ENCODE measurements at places on chromosomes 2 and 18.

- DNase-seq: no peak
Observed at GRCh38 chr2:156955701-156956100, 301.8 kb upstream of the GALNT5 start.

GRCh38 chr18:58196881-58197872 is 153.2 kb downstream of the NEDD4L start:
- peak; percentile 62 for DNase-seq

DNA sequence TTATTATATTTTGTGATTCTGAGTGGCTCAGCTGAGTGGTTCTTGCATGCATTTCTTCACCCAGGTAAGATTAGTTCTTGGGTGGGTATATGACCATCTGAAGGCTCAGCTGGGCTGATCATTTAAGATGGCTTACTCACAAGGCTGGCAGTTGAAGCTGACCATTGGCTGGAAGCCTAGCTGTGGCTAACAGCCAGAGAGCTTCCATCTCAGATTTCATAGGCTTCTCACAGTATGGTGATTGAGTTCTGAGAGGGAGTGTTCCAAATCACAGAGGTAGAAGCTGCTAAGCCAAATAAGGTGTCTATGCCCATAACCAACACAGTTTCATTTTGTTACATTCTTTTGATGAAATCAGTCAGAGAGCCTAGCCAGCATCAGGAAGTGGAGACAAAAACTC is 117.4 kb upstream of the RPRM start:
- DNase-seq: no peak

DNA sequence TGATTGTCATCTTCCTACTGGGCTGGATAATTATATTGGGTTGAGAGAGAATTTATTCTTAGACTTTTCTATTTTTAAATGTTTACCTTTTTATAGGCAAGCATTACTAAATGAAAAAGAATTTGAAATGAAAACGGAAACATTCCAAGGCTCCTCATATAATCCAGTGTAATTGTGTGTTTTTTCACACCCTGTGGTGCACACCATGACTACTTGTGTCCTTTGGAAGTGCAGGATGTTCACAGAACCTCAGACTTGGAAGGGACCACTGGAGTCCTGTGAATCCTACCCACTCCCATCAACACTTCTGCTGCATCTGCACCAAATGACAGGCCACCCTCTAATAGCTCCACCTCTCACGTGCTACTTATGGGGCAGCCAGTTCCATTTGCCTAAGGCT is 48.0 kb downstream of the NAT8 start:
- DNase-seq: no peak

DNA sequence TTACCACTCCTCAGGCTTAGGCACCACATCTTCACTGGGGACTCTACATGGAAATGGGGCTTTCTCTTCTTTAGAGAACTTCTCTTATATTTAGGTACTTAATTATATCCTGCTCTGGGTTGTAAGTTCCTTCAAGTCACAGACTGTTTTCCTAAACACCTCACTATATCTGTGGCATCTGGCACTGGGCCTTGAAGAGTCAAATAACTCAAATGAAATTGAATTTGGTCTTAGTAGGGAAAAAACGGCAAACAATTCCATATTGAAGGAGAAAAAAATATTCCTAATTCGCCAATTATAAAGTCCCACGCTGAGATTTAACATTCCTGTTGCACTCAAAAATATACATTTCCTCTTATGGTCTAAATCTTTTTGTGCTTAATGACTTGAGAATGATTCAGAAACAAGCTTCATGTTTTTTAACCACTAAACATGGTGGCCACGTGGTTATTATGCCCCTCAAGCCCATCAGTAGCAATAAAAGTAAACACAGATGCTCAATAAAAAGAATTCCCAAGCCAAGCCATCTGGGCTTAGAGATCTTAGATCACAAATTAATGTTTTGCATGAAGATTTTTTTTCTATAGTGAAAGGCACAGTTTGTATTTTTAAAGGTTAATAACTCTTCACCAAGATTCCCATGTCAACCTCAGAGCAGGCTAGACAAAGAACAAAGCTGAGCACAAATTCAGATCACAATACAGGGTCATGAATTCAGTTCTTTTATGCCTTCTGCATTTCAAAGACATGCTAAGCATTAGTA is 105.5 kb upstream of the SYT4 start:
- DNase-seq: no peak

DNA sequence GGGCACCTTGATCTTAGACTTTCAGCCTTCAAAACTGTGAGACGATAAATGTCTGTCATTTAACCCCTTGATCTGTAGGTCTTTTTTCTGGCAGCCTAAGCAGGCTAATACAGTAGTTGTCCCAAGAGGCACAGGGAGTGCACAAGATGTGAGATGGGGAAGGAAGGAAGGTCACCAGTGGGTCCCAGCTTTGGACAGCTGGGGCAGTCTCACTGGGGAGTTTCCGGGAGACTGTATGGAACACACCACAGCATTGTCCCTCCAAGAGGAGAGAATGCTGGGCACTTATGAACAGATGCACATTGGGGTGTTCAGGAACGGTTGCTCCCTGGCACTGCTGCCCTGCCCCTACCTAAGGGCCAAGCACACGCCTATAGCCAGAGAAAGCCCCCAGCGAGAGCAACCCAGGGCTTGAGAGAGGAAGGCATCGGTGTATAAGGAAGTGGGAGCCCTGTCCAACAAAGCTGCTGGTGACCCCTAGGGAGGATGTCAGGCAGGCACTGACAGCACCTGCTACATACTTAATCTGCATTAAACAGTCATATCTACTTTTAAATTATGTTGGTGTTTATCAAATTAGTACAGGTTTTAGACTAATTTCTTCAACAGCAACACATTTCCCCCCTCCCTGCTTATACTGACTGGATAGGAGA is 11.6 kb upstream of the NCK2 start:
- DNase-seq: no peak

- DNase-seq: no peak
Observed at GRCh38 chr2:197784956-197785941, at the start of gene BOLL. Gene BOLL (minus strand): TSS chr2:197785319. CDS start chr2:197781850, 3,469 bp downstream.

Data from renal pelvis (tissue), 12 donors.